Inflammatory macrophage (primary cell): ENCODE measurements at places on chromosomes 2 and 18.

DNA sequence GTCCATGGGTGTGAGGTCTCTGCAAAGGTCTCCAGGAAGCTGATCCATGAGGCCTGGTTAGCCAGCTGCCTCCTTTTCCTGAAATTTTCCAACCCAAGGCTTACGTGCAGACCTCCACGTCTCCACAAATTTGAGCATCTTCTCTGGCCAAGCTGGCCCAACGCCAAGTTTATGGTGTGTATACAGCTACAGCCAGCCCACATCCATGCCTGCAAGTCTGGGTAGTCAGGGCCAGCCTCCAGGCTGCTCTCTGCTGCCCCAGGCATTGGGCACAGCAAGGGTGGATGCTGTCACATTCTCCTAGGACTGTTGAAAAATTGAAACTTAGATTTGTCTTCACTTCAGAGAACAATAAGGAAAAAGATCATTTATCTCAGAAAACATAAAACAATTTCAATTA, 525.5 kb upstream of the CHAC2 start:
- no peak for DNase-seq

DNA sequence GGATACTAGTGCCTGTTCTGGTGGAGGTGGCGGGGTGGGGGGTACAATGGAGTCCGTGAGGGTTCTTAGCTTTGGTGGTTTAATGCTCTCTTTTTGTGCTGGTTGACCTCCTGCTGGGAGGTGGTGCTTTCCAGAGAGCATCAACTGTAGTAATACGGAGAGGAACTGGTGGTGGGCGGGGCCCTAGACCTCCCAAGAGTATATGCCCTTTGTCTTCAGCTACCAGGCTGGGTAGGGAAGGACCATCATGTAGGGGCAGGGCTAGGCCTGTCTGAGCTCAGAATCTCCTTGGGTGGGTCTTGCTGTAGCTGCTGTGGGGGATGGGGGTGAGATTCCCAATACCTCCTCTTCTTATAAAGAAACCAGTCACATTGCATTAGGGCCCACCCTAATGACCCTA, 27.1 kb downstream of the CAMKMT start:
- DNase-seq = no peak

DNA sequence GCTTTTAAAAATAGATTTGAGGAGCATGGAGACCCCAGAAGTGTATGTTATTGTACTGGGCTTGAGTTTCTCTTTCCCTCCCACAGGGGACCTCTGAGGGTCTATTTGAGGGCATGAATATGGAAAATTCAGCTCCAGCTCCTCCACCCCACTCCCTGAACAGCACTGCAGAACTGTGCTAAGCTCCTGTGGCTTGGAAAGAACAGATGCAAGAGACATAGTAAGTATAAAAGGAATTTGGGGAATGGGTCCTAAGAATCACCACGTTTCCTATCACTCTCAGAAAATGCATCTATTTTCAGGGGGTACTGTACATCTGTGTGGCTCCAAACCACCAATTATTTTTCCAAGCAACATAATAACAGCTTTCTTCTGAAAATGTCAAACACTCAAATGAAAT, 416.1 kb downstream of the ZNF521 start:
- no peak for DNase-seq

- no peak for DNase-seq
These were observed 838.6 kb downstream of the MBD2 start for GRCh38 chr18:53385889-53386288.

DNA sequence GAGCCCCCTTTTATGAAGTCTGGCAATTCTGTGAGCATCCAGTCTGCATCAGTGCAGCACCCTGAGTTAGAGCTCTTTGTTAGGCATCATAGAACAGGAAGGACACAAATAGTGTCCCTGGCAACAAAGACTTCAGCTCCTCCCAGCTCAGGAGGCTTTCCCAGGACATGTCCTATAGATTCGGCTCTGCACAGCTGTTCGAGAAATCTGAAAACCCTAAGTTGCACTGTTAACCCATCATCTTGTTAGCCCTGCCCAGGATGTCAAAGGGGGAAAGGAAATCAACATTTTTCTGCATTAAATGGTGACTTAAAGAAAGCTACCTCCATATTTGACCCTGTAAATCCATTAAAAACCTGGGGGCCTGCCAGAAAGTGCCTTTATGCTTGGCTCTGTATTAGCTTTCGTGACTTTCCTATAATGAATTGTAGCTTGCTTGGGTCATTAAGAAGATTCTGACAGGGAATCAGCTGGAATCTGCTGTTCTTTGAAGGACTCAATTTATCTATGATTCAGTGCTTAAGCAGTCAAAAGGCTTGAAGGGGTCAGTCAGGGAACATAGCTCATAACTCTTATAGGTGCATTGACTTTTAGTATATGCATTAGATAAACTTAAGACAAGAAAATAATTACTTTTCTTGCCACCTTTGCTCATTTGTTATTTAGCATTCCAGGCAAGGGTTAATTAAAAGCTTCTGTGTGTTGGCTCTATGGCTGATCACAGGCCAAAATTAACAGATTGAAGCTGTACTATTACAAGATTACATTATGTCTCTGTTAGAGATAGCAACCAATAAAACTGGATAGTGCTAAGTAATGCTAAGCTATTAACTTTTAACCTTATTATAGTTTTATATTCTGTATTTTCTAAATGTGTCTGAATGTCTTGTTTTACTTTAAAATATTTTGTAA, 20.6 kb downstream of the ERMN start:
- DNase-seq = no peak

- peak; percentile 96 for DNase-seq
These were observed 30.2 kb upstream of the RIOK3 start for GRCh38 chr18:23422751-23423418.

GRCh38 chr2:208129744-208130711, at the start of gene CRYGC:
Gene CRYGC, minus strand, starts transcription at chr2:208129828. Its CDS starts 36 bp downstream, at chr2:208129792.
- no peak for DNase-seq

DNA sequence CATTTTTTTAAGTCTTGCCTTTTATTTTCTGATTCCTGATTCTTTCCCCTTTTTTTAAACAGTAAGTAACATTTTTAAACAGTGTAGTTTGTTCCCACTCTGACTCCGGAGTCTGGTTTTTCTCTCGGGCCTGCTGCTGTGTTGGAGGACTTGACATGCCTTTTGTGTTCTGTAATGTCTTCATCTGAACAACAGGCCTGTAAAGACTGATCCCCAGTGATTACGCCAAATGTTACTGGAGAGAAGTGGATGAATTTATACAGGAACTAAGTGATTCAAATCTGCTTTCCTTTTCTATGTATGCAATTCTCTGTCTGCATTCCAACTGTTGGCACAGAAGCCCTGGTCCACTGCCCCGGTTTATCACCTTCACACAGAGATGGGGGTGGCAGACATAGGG, 54.3 kb upstream of the RMDN2 start:
- DNase-seq = no peak

DNA sequence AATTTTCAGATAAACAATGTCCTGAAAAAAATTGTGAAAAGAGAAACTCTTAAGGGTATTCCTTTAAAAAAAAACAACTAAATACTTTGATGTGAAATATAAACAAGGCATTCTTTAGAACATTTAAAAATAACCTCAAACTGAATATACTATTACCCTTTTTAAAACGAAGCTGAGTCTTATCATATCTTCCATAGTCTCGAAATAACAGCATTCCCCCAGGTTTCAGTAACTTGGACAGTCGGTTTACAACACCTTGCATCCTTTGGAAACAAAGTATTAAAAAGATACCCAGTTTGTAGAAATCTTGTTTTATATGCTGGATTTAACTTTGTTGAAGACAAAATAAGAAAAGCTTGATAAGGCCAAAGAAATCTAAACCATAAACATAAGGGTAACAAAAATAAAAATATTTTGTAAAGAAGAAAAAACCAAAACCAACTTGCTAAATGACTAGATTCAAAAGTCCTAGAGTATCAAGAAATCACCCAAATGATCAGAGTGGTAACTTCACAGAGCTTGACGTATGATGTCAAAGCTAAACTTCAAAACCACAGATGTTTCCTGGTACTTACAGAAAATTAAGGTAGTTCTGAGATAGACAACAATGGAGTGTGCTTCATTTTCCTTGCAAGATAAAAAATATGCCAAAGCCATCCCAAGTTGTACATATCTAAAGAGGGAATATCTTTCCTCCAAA, 107.8 kb downstream of the METTL8 start:
- DNase-seq = no peak

GRCh38 chr18:75309564-75309963, 99.0 kb downstream of the TSHZ1 start:
- no peak for DNase-seq

GRCh38 chr2:10347562-10347948, 44.9 kb downstream of the HPCAL1 start:
- DNase-seq = no peak
